ENCODE measurements at places on chromosomes 3 and 15.

DNA sequence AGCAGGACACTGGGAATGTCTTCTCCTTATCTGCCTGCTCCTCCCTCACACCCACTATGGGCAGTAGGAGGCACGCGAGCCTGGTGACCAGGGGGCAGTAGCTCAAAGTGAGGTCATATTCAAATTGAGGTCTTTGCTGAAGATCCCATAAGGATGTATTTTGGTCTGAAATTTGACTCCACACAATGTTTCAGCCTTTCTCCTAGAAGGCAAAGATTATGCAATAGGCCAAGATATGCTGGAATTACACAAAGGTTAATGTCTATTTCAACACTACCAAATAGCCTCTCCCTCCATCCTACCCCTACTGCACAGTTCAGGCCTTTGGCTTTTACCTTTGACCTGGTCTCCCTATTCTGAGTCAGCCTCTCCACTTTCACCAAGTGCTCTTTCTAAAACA, 203.0 kb downstream of the TIGIT start:
- DNase-seq, result no peak

- no peak for DNase-seq
Measured at GRCh38 chr3:141933421-141934300, 57.2 kb downstream of the ATP1B3 start.

DNA sequence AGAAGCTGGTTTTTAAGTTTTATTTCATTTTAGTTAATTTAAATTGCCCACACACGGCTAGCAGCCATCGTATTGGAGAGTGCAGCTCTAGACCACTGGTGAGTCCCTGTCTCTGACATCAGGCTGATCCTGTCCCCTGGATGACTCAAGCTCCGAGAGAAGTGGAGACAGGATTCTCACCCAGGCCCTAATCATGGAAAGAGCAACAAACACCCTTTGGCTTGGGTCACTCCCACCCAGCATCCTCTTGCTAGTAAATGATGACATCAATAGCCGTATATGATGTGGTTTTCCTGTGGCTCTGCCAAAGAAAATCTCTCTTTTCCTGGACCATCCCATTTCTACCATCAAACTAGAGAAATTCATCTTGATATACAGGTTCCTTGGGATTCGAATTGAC, 182.2 kb downstream of the NTRK3 start:
- no peak for DNase-seq

DNA sequence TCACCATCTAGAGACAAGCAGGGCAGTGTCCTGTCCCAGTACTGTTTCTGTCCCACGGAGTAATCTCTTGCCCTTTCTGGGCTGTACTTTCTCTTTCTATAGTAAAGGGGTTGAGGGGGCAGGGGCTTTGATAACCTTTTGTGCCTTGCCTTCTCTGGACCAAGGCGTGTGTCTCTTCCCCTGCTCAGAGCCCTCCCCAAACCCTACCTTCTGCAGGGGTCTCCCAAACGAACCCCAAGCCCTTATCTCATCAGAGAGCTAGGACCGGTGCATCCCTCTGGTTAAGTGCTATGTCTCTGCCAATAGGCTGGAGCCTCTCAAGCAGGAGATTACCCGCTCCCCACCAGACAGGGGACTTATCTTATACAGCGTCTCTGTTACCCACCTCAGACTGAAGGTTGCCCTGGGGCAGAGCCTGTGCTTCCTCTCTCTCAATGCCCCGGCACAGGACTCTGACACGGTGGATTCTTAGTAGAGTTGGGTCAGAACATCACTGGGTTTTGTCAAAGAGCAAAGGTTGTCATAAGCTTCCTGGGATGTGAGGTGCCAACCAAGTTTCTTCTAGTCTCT, 2.9 kb downstream of the PLEKHO2 start:
- no peak for DNase-seq

GRCh38 chr15:60993008-60993407, 236.1 kb downstream of the RORA start:
- DNase-seq, result no peak
